ENCODE measurements at places on chromosomes 16 and 17.

- no peak for DNase-seq
Measured at GRCh38 chr16:50997679-50998078, 153.4 kb downstream of the SALL1 start.

DNA sequence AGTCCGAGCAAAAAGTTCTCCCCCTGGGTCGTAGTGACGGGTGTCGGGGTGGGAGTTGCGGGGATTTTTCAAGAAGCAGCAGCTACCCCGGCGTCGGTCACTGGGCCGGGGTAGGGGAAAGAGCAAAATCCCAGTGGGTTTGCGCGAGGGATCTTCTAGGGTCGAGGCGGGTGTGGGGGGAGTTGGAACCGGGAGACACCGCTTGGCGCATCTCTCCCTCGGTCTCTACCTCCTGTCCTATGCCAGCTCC, 2.3 kb upstream of the UBTF start:
- DNase-seq: no peak

DNA sequence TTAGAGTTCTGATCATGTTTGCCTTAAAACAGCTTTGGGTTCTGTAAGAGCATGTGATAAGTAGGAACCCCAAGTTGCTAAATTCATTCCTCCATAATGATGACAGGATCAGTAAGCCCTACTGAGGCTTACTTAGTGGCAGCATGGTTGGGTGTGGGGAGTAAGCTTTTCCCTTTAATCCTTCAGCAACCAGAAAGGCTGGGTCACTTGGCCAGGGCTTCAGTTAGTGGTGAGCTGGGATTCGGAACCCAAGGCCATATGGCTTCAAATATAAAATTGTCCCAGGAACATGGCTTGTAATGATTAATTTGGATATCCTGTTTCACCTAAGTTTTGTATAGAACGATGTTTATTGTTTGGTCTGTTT, 850 bp downstream of the GINS3 start:
- DNase-seq: peak; percentile 31

DNA sequence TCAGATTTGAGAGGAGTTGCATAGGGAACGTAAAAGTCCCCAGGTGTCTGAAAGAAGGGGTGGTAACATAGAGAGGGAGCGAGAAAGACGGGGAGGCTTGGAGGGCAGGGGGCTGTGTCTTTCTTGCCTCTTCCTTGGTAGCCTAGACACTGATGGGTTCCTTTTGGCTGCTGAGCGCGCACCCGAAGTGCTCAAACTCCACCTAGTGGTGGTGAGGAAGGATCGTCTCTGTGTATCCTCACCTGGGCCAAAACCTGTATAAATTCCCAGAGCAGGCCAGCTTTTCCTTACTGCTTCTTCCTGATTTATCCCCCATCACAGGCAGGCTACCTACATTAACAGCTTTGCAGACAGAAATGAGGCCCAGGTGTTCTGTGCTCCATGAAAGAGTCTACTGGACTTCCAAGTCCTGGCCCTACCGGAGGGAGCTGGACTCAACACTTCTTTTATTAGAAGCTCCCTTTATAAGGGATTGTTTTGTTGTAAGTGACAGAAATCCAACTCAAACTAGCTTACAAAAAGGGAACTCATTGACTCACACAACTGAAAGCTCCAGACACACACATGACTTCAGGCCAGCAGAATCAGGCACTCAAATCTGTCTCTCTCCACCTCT, 5.5 kb upstream of the SLC25A35 start:
- DNase-seq: peak; percentile 92

- DNase-seq: no peak
Measured at GRCh38 chr16:87337262-87337771, 20.1 kb upstream of the C16orf95 start.

GRCh38 chr17:6078458-6078871, 8.3 kb downstream of the WSCD1 start:
- DNase-seq: no peak

GRCh38 chr16:29961479-29962343, at the start of gene TMEM219:
Gene TMEM219 (plus strand): TSS chr16:29962079. CDS start chr16:29963144, 1,065 bp downstream.
- peak; percentile 89 for DNase-seq

GRCh38 chr17:83062818-83063671, 16.4 kb upstream of the METRNL start:
- DNase-seq: no peak

DNA sequence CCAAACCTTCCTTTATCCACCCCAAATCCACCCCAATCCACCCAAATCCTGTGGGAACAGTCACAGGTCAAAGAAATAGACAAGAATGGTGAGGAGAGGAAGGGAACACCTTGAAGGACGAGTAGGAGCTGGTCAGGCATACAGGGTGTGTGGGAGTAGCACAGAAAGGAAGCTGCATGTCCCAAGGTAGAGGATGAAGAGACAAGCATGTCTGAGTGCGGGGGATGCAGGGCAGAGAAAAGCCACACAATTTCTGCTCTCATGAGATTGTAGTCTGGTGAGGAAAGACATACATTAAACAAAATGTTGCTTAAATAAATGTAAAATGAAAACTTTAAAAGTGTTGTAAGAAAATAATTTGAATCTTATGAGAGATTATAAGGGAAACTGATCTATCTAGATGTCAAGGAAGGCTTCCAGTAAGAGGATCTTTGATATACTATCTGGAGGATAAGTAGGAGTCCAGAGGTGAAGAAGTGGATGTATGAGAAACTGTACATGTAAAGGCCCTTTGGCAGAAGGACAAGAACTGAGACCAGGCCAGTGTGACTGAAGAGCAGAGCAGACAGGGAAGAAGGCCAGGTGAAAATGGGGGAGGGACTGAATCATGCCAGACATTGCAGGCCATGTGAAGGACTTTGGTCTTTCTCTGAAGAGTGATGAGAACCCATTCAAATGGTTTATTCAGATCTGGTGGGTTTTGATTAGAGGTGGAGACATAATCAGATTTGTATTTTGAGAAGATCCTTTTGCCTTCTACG, 18.6 kb downstream of the TMEM98 start:
- DNase-seq: no peak

DNA sequence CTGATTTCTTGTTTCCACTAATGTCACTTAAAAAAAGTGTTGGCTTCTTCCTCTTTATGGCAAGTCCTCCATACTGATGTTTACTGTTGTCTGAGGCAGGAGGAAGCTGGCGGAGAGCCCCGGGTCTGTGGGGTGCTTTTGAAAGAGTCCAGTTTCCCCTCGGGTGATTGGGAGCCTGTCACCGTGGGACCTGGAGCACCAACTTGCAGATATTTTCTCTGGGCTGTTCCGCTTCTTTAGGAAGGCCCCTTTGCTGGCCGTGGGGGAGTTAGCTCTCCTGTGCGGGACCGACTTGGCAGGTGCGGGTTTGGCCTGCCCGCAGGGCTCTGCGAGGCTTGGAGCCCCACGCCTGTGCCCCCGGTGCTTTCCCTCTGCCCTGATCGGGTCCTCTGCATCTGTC, 3.1 kb downstream of the BANP start:
- no peak for DNase-seq

DNA sequence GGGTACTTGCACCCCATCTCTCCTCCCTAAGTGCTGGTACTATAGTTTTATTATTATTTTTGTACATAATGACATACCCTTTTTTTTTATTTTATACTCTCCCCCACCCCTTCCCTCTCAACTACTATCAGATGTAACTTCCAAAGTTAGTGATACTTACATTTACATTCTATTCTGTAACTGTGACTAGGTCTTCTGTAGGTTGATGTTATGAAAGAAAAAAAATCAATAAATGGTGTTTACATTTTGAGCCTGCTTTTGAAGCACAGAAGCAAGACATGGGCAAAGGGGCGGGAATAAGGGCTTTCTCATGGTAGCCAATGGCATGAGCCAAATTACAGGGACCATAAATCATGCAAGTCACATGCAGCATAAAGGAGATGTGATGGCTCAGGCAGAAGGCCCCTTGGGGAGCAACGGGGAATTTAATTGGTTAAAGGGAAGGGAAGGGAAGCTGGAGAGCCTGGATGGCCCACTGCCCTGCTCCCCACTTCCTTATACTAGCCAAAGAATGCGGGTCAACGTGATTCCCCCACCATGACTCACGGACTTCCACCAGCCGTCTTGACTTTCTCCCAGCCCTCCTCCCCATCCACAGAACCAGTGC, 2.4 kb upstream of the ACSF2 start:
- DNase-seq: peak; percentile 38

GRCh38 chr17:80025140-80025539, 10.5 kb downstream of the TBC1D16 start:
- peak; percentile 86 for DNase-seq

DNA sequence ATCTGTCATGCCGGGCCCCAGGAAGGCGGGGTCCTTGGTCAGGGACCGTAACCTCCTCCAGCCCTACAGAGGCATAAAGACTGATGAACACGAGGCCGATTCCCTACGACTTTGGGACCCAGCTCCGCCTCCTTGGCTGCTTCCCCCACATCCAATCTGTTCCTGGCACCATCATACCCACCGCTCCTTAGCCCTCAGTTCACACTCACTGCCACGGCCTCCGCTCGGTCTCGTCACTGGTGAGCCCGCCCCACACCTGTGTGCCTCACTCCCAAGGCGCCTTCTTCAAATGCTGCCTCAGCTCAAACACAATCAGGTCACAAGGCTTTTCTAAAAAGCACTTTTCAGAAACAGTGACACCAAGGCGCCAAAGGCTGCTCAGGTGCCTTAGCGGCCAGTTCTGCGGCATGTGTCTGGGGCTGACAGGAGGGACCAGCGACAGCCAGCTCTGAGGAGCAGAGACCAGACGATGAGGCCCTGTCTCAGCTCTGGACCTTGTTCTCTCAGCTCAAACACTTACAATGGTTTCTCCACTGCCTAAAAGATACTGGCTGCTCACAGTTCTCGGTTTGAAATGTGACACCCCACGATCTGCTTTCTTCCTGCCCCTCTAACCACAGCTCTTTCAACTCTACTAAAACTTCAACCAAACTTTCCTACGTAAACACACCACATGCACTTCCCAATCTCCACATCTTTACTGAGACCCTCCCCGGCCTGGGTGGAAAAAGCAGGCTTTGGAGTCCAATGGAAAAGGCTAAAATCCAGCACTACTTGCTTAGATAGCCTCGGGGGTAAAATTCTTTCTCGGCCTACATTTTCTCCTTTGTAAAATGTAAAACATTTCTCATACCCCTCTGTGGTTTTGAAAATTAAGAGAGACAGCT, 33.2 kb downstream of the CYB5D2 start:
- no peak for DNase-seq

DNA sequence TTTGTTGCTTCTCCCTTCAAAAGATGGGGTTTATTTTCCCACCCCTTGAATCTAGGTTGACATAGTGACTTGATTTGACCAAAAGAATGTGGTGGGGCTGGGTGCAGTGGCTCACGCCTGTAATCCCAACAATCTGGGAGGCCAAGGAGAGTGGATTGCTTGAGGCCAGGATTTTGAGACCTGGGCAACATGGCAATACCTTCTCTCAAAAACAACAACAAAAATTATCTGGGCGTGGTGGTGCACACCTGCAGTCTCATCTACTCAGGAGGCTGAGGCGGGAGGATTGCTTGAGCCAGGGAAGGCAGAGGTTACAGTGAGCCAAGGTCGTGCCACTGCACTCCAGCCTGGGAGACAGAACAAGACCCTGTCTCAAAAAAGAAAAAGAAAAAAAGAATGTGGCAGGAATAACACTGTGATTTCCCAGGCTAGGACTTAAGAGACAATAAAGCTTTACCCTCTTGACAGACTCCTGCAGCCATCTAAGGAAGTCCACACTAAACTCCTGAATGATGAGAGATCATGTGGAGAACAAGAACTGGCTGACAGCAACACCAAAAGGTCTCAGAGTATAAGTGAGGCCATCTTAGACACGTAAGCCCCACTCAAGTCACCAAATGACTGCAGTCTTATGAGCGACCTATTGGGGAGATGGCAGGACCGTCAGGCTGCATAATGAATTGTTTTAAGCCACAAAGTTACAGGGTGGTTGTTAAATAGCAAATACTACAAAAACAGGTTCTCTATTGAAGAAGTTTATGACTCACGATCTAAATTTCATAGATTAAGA, 37.0 kb downstream of the FBXL20 start:
- DNase-seq: no peak

DNA sequence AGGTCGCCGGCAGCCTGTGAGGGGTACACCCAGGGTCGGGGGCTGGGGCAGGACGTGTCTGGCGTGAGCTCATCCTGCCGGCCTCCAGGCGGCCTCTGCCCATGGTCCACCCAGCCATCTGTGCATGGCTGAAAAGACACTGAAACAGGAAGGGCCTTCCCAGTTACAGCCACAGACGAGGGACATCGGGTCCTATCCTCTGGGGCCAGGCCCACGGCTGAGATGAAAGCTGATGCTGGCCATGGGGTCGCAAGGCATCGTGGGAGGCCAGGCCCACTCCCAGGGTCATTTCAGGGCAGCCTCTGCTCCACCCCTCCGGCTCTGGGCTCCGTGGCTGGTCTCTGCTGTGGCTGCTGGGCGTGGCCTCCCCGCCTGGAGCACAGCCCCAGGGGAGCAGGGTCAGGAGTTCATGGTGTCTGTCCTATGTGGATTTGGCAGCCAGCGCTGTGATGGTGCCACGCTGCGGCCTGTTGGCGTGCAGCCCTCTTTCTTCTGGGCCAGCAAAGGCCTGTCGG, 16.6 kb upstream of the ATP6V0C start:
- no peak for DNase-seq

DNA sequence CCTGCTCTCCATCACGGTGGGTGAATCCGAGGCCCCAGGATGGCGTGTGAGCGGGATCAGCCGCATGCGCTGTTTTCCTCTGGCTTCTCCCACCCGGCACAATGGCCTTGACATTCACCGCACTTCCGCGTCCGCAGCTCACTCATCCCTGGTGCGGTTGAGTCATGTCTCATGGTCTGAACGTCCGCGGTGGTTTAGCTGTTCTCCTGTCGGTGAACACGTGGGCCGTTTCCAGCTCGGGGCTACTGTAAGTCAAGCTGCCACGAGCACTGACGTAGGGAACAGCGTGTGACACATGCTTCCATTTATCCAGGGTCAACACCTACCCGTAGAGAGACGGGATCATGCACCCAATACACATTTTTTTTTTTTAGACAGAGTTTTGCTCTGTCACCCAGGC, 15.3 kb upstream of the CACNA1H start:
- peak; percentile 19 for DNase-seq

- no peak for DNase-seq
Measured at GRCh38 chr17:40175928-40176753, 1.1 kb upstream of the RAPGEFL1 start.
